Caudate nucleus (tissue), 63 donors: ENCODE measurements at places on chromosomes 6 and 20.

DNA sequence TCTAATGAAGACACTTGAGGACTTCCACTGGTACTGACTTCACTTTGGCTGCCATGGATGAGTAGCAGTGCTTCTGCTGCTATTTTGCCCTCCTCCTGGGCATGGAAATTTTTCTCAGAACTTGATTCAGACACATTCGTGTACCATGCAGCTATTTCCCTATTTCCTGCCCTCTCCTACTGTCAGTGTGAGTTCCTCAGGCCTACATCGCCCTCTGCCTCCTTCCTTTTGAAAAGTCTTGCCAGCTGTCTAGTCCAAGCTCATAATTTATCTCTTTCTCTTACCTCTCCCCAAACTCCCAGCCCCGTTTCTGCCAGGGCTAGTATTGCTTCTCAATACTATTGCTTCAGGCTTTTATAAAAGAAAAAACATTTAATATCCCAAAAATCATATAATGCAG is 470.2 kb downstream of the ADGRB3 start:
- DNase-seq = no peak

- no peak for DNase-seq
Measured at GRCh38 chr6:37168811-37169495, 999 bp upstream of the PIM1 start.

DNA sequence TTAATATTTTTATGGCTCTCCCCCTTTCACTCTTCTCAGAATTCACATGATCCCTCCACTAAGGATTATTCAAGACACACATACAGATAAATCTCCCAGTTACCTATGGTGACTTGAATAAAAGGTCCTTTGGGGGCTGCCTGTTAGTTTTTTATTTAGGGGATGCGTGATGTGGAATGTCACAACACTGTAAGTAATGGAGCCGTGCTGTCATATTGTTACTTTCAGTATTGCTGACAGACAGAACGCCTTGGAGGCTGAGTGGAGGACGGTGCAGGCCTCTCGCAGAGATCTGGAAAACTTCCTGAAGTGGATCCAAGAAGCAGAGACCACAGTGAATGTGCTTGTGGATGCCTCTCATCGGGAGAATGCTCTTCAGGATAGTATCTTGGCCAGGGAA is 291.7 kb downstream of the UTRN start:
- DNase-seq = no peak

DNA sequence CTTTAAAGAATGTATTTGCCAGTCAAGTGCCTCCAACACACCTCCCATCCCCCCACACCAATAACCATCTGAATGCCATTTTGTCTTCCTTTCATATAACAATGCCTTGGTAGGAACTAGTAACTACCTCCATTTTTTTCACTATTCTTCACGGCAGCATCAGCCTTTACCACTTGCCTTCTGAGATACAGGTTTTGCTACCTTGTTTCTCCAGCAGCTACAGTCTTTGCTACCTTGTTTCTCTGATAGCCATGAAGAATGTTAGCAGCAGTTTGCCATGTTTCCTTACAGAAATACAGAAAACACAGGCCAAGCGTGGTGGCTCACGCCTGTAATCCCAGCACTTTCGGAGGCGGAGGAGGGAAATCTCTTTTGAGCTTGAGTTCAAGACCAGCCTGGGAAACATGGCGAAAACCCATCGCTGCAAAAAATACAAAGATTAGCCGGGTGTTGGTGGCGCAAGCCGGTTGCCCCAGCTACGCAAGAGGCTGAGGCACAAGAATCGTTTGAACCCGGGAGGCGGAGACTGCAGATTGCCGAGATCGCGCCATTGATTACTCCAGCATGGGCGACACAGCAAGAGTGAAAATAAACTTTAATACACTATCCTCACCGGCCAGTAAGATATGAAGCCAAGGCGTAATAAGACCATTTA is 100.9 kb downstream of the HFE start:
- DNase-seq = no peak

GRCh38 chr6:34465531-34466241 is at the start of gene PACSIN1:
Gene PACSIN1, plus strand, starts transcription at chr6:34466076. Its CDS starts 60,230 bp downstream, at chr6:34526306.
- peak; percentile 10 for DNase-seq

DNA sequence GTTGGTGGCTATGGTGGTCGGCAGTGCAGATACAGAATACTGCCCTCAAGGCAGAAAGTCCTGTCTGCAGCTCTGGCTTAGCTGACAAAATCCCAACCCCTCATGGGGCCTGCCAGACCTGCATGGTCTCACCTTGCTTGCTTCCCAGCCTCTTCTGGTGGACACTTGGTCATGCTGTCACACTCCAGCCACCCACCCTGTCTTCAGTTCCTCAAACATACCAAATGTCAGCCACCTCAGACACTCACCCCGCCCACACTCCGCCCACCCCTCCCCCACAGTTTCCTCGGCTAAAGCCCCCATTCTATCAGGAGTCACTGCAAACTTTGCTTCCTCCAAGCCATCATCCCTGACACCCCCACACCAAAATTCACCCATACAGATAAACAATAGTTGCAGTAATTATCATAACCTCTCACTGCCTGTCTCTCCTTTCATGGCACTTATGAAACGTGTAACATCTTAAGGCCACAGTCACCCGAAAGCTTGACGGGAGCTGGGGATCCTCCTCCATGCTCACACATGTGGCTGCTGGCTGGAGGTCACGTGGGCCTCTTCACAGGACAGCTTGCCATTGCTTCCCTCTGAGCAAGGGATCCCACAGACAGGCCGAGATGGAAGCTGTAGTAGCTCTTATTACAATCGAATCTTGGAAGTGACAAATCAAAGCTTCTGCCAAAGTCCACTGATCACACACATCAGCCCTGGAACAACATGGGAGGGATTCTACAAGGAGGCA is 202.2 kb downstream of the PTPRT start:
- DNase-seq = no peak

GRCh38 chr20:63917811-63918210 is 22.9 kb downstream of the DNAJC5 start:
- no peak for DNase-seq

DNA sequence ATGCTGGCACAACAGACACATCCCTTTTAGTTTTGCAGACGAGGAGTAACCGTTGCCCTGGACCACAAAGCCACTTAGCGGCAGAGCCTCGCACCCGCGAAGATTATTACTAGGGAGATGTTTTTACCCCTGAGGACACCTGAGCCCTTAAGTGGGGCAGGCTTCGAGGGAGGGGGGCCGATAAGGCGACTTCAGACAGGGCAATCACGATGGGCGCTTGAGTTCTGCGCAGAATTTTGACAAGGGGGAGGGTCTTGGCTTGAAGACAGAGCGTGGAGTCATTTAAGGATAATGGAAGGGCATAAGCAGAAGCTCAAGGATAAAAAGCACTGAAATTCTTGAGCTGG is 650 bp upstream of the TTK start:
- DNase-seq = no peak

GRCh38 chr20:55456316-55456940 is 548.9 kb downstream of the CBLN4 start:
- DNase-seq = no peak

DNA sequence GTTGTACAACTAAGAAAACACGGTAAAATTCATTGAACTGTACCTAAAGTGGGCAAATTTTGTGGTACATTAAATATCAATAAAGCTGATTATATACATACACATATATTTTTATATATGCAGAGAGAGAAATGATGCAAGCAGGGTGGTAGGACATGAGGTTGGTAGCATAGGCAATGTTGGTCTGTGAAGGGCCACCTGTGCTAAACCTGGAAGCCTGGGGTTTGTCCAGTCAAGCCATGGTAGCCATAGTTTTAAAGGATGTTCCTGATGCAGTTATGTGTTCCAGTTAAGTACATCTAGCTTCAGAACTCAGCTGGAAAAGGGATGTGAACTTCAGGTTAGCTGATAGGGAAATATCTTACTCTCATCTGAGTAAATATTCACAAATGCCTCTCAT is 60.1 kb downstream of the TRIM38 start:
- no peak for DNase-seq

GRCh38 chr6:160356074-160356744 is 8.0 kb downstream of the SLC22A3 start:
- DNase-seq = no peak

GRCh38 chr20:3797592-3798372 is 1.7 kb downstream of the CDC25B start:
- no peak for DNase-seq

DNA sequence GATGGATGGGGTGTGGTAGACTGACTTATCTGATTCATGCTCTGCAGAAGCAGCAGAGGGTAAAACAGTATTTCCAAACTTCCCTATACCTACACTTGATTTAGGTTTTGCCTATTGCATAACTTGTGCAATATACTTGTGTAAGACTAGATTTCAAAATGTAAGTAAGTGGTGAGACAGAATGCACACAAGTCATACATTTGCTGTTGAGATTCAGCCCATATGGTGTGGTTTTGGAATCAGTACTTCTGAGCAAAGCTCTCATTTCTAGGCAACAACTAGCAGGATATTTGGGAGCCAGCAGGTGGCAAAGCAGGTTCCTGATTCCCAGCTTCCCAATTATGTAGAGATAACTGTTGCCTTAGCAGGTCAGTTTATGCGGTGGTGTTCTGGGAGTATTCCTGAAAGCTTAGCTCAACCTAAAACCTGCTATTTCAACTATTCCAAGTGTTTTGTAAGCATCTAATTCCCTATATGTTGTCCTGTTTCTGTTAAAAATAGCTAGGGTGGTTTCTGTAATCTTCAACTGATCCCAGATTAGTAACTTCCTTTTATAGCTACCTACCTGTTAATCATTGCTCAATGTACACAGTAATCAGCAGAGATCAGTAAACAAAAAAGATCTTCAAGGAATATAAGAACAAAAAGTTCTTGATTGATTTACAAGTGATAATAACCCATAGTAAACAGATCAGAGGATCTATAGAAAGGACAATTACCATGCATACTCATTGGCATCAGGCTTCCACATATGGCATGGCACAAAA is 8.5 kb upstream of the FABP7 start:
- no peak for DNase-seq
